ENCODE measurements at places on chromosomes 7 and 10.

DNA sequence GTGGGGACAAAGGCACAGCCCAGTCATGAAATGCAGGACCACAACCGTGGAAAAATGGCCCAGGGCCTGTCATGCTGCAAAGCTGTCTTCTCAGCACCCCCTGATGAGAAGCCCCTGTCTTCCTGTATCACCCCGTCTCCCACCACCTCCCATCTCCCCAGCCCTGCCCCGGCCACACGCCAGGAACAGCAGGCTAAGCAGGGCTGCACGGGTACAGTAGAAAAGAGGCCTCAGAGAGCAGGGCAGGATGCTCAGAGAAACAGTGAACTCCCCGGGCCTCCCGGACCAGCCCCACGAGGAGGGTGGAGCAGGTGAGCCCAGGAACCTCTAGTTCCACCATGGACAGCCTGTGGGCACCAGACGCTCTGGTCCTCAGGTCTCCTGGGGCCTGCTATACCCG is 77.7 kb downstream of the FAM53B start:
- no peak for DNase-seq

GRCh38 chr7:33674804-33675411 is 230.4 kb upstream of the BMPER start:
- no peak for DNase-seq

- no peak for DNase-seq
Measured at GRCh38 chr10:7185367-7185690, 225.5 kb downstream of the SFMBT2 start.

DNA sequence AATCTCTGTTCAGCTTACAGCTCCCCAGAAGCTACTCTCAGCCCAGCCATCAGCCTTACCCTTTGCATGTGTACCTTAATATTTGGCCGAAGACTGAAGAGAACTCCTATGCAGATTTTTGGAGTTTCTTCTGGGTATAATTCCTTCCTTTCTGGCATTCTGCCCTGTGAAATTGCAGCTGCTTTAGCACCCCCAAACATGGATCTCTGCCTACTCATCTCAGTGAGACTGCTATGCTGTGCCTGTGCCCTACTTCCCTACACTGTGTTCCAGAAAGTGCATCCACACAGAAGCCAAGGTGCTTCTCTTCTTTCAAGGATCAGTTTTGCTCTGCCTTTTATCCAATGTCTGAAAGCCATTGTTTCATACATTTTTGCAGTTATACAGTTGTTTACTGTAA is 81.6 kb downstream of the NPY start:
- DNase-seq: no peak

DNA sequence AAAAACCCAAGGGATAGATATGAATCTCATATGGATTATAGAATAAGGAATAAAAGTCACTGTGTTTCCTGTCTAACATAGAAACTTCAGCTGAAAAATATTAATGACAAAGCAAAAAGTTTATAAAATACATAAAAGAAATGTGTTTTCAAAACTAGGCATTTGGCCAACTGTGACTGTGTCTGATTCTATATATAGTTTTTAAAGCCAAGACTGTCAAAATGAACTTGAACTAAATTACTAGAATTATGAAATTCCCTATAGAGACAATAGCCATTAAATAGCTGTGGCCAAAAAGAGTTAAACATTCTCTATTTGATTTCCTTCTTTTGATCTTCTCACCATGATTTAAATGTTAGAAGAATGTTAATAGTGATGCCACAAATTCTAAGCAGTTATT is 311.2 kb upstream of the SEMA3D start:
- DNase-seq: no peak

DNA sequence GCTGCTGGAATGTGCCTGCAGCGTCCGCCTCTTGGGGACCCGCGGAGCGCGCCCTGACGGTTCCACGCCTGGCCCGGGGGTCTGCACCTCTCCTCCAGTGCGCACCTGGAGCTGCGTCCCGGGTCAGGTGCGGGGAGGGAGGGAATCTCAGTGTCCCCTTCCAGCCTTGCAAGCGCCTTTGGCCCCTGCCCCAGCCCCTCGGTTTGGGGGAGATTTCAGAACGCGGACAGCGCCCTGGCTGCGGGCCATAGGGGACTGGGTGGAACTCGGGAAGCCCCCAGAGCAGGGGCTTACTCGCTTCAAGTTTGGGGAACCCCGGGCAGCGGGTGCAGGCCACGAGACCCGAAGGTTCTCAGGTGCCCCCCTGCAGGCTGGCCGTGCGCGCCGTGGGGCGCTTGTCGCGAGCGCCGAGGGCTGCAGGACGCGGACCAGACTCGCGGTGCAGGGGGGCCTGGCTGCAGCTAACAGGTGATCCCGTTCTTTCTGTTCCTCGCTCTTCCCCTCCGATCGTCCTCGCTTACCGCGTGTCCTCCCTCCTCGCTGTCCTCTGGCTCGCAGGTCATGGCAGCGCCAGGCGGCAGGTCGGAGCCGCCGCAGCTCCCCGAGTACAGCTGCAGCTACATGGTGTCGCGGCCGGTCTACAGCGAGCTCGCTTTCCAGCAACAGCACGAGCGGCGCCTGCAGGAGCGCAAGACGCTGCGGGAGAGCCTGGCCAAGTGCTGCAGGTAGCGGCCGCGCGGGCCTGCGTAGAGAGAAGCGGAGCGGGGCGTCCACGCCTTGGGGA is 645 bp downstream of the SLC26A4 start:
- DNase-seq: no peak

DNA sequence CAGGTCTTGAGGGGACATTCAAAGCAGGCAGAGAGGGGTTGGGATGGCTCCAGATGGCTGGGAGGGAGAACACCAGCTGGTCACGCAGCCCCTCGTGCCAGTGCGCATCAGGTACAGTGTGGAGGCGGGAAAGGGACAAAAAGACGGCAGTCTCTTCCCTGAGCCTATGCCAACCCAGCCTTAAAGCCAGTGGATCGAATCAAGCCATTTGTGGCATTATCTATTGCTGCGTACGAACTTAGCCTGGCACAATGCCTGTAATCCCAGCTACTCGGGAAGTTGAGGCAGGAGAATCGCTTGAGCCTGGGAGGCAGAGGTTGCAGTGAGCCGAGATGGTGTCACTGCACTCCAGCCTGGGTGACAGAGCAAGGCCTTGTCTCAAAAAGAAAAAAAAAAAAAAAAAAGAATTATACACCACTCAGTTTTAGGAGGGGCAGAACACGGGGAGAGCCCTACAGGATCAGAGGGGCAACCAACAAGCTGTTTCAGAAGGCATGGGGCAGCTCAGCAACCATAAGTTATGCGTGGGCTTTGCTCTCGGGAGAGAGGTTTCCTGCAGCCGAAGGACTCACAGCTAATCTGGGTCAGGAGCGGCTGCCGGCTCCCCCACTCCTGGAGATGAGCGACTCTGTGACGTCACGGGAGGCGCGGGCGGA is 356 bp upstream of the NDUFB2 start:
- DNase-seq: peak; percentile 91

- no peak for DNase-seq
Measured at GRCh38 chr7:98911916-98912315, 33.6 kb downstream of the TRRAP start.

DNA sequence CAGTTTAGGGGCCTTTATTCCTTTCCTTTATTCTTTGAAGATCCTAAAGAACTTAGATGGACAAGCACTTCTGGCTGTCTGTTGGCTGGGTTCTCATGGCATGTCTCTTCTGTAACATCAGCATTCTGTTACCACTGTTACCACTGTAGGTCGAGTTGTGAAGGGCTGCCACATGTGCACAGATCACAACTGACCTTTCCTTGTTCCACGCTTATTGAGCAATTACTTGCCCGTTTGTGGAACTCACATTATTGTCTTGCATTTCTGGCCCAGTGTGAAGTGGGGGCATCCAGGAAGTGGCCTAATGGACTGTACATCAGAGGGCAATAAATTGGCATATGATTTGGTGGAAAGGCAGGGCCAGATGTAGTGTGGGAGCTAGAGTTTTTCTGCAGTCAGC is 23.7 kb downstream of the GBF1 start:
- no peak for DNase-seq

DNA sequence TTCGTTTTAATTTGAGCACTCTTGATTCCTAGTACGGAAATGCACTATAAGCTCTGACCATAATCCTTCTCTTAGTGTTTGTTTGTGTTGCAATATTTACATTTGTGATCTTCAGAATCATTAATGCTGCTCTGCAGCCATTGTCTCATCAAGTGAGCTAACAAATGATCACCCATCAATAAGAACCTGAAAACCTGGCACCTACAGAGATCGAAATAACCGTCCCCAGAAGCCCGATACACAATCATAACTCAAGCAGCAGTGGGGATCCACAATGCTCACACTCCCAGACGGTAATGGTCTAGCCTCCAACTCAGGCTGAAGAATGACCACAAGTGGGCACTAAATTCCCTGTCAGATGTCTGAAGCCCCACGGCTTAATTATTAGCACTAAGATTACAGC is 156.0 kb upstream of the NFE2L3 start:
- no peak for DNase-seq

DNA sequence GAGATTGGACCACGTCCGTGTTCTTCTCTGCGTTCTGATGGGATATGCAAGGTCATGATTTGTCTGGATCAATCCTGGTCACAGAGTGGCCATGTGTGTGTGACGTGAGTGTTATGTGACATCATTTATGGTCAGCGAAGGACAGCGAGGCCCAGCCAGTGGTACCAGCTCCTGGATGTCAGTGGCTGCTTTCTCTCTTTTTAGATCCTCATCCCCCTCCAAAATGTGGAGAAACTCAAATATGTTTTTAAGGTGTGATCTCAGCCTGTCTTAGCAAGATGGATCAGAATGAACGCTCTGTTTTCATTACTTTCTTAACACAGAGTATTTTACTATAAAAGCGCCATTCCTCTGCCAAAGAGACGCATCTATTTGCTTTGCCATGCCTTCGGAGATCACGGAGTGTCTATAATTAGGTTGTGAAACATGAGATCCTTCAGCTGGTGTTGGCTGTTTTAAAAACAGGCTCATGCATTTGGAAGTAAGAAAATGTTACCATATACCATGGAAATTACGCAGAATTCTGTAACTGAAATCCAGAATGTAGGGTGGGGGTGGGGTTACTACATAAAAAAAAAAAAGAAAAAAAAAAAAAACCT is 245.5 kb upstream of the TCERG1L start:
- no peak for DNase-seq

GRCh38 chr7:38319873-38320272 is 46.4 kb upstream of the TARP start:
- DNase-seq: no peak

DNA sequence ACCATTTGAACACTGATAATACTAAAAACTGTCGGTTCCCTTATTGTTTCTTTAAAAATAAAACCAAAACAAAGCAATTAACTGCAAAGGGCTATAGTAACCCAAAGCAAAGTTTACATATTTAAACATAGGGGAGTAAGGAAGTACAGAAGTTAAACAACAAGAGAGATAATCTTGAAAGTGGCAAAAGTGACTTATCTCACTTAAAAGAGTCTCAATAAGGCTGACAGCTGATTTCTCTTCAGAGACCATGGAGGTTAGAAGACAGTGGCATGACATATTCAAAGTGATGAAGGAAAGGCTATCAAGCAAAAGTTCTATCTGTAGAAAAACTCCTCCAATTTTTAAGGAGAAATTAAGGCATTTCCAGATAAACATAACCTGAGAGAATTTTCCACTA is 233.5 kb upstream of the HDAC9 start:
- no peak for DNase-seq

DNA sequence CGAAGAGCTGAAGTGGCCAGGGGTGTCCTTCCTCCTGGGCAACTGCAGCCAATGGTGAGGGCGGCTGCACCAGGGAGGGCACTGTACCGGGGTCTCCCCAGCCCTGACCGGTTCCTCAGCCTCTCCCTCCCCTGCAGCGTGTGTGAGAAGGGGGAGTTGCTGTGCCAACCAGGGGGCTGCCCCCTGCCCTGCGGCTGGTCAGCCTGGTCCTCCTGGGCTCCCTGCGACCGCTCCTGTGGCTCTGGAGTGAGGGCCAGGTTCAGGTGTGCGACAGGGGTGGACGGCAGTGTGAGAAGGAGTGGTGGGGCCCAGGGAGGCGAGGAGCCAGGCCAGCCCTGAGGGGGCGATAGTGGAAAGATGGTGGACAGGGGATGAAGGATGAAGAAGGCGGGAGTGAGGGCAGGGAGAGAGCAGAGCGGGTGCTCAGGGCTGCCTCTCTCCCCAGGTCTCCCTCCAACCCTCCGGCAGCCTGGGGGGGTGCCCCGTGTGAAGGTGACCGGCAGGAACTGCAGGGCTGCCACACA is 30.2 kb upstream of the ZNF467 start:
- DNase-seq: no peak

GRCh38 chr7:142968229-142968628 is 6.1 kb upstream of the KEL start:
- no peak for DNase-seq

DNA sequence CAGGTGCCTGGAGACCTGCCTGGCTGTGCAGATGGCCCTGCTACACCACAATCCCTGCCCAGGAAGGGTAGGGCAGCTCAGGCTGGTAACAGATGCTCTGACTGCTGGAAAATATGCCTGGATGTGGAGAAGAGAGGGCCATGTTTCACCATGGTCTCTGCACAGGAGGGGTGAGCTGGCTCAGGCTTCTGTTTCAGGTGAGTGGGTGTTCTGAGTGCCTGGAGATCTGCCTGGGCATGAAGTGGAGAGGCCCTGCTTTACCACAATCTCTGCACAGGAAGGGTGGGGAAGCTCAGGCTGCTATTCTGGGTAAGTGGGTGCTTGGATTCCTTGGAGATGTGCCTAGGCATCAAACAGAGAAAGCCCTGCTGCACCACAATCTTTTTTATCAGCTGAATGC is 350.1 kb downstream of the KIF20B start:
- DNase-seq: no peak

DNA sequence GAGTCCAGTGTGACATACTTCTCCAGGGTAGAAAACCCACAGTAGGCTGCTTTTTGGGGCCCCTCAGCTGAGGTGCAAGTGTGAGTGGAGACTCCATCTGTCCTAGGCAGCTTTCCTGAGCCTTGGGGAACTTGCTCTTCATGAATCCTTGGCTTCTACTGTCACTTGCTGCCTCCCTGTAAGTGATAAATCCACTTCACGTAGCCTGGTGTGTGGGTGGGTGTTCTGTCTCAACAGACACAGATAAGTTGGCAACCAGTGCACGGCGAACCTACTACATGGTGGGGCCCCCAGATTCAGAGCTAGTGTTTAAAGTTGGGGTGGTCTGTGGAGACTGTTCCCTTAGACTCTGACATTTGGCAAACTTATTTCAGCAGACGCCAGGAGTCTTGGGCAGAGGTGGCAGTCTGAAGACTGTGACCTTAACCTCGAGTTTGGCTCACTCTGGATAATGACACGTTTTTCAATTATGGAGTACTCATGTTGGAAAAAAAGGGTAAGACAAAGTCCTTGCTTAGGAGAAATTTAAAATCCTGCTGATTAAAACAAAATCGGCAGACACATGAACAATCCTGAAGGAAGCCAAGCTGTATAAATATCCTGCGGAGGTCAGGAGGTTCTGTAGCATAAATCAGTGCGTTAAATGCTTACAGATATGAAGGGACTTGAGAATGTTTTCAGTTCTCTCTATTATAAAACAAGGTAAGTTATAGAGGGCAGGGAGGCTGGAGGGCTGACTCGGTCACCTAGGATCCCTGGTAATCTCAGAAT is 376.9 kb downstream of the PHTF2 start:
- no peak for DNase-seq

Data from CD4-positive, alpha-beta T cell treated with Interleukin-4 for 4 hours (primary cell).